ENCODE measurements at places on chromosomes 2 and 18. TPM values are rescaled to one million over a fixed set of nuclear protein-coding genes. Genes with fewer than 3 reads are reported as not detected.

DNA sequence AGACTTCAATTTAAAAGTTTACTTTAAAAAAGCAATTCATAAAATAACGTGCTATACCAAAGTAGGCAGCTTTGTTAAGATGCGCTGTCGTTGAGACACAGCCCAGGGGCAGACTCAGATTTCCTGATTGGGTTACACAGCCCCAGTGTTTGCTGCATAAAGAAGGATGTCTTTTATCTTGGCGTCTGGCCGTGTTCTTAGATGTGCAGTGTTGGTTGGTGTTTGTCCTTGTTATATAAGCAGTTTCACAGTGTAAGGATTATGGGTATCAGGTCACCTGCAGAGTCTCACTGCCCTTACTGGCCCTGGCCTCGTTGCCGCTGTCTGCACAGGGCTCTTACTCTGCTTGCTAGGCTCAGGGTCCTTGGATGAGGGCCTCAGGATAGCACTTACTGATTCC, 108.5 kb downstream of the WDSUB1 start:
- no peaks in the 10 kb centered on the region for H3K27me3 ChIP-seq
- no peaks in the 10 kb centered on the region for H3K4me1 ChIP-seq
- H3K27ac ChIP-seq = no peak overlapping the region
- no peak for DNase-seq
- H3K36me3 ChIP-seq = 0 out of 2 replicates have a peak, but pooled peaks cover 1% of the 10 kb centered on the region

GRCh38 chr2:198017068-198017467, 212.7 kb downstream of the PLCL1 start:
- no peak overlapping the region for H3K4me3 ChIP-seq
- no peaks in the 10 kb centered on the region for H3K4me1 ChIP-seq
- H3K27ac ChIP-seq = no peak overlapping the region
- no peaks in the 10 kb centered on the region for H3K27me3 ChIP-seq

DNA sequence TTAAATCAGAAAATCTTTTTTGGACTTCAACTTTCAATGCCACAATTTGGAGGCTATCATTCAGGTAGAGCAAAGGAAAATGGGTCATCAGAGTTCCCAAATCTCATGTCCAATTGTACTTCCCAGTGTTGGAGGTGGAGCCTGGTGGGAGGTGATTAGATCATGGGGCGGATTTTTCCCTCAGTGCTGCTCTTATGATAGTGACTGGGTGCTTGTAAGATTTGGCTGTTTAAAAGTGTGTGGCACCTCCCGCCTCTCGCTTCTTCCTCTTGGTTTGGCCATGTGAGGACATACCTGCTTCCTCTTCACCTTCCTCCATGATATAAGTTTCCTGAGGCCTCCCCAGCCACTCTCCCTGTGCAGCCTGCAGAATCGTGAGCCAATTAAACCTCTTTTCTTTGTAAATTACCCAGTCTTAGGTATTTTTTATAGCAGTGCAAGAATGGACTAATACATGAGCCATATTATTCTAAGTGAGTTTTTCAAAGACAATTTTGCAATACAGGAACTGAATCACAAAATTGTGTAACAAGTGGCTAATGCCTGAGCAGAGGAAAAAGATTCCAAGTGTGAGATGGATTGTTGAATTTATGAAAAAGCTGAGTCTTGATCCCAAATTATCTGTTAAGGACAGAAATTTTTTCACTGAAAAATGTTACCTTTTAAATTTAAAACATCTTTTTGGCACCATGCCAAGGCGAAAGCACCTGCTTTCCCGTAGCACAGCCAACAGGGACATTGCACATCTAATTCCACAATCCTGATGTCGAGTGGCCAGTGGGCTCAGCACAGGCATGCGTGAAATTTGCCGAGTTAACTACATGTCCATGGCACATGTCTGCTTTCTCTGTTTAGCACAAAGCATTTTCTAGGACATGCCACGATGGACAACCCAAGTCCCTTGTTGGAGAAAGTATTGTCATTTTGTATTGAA, 150.9 kb downstream of the COL6A3 start:
- peaks cover 5% of the 10 kb centered on the region for H3K27me3 ChIP-seq
- no peak for DNase-seq
- no peaks in the 10 kb centered on the region for H3K4me1 ChIP-seq
- no peak overlapping the region for H3K27ac ChIP-seq

Gene SERPINB11
- total RNA-seq = not detected

Gene IGFBP5
- total RNA-seq = not detected
